ENCODE measurements at places on chromosomes 5 and 9. TPM values are rescaled to one million over a fixed set of nuclear protein-coding genes. Genes with fewer than 3 reads are reported as not detected.

DNA sequence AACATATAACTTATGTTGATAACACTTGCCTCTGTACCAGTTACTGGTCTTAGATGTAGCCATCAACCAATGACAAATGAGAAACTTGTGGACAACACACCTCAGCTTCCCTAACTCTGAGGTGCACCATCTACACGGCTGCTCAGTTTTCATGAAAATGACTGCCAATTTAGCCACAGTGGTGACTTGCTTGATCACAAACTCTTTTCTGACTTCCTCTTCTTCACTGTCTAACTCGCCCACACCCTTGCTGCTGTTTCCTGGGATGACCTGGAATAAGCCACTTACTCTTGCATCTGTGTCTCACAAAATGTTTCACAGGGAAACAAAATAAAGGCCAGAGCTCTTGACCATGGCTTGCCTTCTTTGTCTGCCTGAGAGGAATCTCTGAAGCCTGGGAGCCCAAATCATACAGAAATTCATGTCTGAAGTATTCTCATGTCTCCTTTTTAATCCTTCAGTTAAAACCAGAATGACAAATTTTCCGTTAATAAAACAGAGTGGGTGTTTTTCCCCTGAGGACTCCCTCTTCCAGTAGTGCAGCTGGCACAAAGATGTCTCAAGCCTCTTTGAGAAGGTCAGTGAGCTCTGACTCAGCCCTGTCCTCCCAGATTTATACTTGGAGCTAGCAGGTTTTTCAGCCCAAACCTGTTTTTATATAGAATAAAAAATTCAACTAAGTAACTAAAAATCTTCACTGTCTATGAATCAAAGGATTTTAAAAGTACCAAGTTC is 126.5 kb upstream of the PAM start:
- peak; percentile 65 for DNase-seq

- no peak for DNase-seq
Observed at GRCh38 chr5:107770051-107770450, 99.3 kb upstream of the EFNA5 start.

- DNase-seq, result no peak
Observed at GRCh38 chr9:13941714-13942113, 372.2 kb downstream of the NFIB start.

DNA sequence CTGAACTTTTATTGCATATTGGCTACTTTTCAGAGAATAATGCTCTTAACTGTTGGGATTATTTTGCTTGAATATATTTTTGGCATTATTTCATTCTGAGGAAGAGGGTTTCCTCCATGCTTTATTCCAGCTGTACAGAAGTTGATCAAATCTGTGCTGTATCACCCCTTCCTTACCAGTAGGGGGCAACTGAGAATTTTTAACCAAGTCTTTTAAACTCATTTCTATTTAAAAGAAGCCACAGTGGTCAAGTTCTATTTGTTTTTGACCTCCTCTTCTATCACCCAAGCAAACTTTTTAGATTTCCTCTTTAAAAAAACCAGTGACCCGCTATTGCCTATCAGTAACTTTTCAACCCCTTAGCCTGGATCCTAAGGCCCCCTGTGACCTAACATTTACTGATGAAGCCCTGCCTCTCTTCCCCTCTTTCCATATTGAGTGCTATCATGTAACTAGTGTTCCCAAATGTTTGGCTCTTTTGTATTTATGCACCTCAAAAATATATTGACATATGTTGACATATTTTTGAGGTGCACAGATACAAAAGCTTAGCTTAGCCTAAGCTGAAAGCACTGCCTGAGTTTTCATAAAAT is 80.6 kb downstream of the FBXO4 start:
- DNase-seq, result no peak

DNA sequence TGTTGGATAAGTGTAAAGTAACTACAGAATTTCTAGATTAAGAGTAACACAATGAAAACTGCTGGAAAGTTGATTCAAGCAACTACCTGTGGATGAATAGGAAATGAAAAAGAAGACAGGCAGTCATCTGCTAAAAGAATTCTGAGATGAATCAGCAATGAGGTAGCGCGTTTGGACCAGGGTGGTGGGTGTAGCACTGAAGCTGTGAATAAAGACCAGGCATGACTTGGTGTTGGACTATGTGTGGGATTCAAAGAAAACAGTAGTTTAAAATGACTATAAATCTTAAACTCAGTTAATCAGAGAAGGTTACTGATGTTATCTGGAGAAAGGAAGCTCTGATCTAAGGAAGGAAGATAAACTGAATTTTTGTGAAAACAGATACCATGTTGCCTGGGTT is 159.8 kb downstream of the FBN2 start:
- DNase-seq, result no peak

DNA sequence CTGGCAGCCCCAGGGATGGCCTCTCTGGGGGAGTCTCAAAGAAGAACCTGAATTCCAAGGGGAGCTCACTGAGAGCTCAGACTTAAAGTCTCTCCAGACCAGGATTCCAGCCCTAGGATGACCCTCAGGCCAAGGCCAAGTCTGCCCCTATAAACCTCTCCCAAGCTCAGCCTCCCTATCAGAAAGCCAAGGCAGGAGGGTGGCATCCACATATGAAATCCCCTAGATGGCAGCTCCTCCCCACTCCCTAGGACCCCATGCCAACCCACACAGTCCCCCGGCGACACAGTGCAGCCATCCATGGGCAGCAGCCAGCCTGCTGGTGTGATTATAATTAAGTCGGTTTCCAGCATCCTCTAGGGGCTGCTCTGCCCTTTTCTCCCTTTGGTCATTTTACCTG is 269.9 kb downstream of the CDK5RAP2 start:
- DNase-seq, result no peak

DNA sequence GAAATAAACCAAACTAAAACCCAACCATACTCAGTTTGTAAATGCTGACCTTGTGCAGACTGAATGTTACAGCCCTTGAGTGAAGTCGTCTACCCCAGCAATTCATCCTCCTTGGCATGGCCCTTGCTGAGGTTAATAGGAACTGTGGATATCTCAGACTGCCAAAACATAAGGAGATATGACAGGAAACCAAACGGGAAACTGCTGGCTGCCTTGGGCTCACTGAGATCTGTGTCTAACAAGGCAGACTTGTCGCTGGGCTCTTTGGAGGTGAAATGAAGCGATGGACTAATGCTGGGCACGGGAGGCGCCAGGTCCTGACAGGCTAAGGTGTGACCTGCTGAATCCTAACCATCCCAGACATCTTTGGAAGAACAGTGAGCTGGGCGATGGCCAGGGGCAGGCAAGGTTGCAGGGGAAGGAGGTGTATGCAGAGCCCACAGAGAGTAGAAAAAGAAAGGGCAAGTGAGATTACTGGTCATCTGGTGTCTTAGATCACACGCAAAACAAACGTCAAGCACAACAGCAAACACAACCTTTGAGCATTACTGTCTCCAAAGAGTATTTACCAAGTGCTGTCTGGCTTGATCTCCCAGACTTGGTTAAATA is 44.6 kb upstream of the ALDH1A1 start:
- DNase-seq, result peak; percentile 7

GRCh38 chr5:154351566-154351965 is 94.2 kb upstream of the SAP30L start:
- no peak for DNase-seq

DNA sequence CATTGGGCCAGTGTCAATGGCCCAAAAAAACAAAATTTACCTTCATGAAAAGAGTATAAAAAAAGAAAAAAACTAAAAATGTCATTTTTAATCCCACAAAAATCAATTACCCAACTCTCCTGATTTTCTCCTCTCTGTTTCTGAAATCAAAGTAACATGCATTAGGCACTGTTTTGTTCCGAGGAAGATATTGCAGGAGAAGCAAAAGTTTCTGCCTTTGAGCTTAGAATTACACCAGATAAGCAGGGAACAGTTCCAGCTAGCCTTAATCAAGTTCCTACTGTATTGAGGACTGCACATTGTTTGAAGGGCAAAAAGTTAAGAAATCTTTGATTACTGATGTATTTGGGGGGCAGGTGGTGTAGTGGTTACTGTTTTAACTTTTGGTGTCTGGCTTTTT is 1.1 kb upstream of the PRKAA1 start:
- DNase-seq, result no peak

DNA sequence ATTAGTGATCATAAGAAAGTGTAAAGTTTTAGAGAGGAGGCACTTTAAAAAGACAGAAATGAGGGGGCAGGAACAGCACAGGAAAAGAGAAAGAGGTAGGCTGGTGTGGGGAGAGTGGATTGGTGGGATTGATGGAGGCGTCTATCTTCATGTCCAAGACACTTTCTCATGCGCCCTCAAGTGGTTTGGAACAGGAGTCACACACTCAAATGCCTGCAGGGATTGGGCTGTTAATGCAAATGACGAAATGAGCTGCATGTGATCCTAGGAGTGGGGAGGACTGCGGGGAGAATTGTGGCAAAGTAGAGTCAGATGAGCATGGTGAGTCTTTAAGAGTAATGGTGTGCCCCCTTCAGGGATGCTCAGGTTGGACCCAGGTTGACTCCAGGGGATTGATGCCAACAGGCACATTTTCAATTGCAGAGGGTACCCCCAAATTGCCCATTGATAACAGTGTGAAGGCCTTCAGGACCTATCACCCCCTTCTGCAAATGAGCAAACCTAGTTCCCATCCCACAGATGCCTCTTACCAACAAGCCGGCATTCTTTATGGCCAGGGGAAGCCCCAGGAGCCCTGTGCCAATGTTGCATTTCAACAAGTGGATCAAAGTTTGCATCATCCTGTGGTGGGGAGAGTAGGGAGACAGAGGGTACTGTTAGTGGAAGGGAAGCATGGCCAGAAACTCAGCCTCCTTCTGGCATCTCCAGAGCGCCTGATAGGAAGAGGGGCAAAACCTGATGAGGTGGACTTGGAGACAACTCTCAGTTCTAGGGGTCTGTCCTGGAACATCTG is 5.3 kb downstream of the SLC36A3 start:
- DNase-seq, result peak; percentile 29

GRCh38 chr5:106140101-106140500 is 1530.6 kb downstream of the EFNA5 start:
- no peak for DNase-seq

- DNase-seq, result no peak
Observed at GRCh38 chr5:112549605-112550166, 130.6 kb upstream of the EPB41L4A start.

DNA sequence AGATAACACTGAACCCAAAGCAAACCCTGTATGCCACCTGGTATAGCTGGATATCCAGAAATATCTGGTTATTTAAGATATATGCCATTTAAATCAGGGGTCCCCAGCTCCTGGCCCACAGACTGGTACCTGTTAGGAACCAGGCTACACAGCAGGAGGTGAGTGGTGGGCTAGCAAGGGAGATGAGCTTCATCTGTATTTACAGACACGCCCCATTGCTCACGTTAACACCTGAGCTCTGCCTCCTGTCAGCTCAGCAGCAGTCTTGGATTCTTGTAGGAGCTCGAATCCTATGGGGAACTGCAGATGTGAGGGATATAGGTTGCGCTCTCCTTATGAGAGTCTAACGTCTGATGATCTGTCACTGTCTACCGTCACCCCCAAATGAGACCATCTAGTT is 646.6 kb downstream of the TLE4 start:
- no peak for DNase-seq

DNA sequence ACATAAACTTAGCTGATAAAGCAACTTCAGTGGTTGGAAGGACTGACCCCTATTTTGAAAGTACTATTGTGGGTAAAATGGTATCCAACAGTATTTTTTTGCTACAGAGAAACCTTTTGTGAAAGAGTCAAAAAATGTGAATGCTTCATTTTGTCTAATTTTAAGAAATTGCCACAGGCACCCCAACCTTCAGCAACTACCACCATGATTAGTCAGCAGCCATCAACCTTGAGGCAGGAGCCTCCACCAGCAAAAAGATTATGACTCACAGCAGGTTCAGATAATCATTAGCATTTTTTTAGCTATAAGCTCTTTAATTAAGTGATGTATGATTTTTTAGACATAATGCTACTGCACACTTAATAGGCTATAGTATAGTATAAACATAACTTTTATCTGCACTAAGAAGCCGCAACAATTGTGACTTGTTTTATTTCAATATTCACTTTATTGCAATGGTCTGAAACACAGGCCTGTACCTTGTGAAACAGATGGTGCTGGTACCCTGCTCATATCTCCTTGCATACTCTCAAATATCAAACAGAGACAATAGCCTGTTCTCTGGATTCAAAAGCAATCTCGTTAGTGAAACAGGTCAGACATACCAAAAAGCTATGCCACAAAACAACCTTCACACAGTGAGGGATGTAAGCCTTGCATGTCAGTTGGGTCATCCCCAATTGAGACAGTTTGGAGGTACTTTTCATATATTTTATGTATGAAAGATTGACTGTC is 261.2 kb upstream of the FAM174A start:
- DNase-seq, result peak; percentile 39

GRCh38 chr5:8340261-8340660 is 471.3 kb downstream of the MTRR start:
- DNase-seq, result no peak

- no peak for DNase-seq
Observed at GRCh38 chr5:180628211-180628610, 21.2 kb downstream of the FLT4 start.

DNA sequence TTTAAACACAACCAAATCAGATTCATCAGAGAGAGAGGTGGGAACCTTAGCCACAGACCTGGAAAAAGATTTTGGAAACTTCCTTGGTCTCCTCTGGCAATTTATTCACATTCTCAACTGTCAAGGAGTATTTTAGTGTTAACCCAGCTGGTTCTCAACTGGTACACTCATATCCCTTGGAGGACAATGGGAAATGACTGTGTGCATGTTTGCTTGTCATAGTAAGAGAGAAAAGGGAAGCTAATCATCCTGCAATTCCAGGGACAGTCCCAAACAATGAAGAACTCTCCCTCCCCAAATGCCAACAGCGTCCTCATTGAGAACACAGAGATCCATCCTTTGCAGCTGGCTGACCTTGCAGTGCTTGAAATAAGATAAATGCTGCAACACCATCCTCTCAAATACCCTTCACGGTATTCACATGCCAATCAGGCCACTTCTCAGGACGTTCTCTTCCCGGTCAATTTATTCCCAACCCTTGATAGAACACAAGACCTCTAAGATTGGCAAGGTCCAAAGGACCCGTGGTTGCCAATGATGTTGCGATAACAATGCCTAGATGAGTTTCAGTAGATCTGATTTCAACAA is 75.5 kb downstream of the EPB41L4B start:
- DNase-seq, result peak; percentile 22

DNA sequence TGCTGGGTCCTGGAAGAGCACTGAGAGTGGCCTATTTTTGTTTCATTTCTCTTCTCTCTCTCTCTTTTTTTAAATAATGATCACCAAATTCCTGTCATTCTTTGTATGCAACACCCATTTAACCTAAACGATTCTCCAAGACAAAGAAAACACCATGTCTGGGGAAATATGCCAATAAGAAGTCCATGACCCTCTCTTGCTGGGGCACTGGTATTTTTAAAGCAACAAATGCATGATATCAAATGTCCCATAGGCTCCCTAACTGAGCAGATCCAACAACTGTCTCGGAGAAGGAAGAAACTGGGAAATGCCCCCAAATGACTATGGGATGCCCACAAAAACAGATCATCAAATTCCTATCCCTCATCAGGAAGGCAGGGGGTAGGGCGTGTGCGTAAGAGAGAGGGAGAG is 567.4 kb downstream of the CCDC171 start:
- DNase-seq, result no peak

- no peak for DNase-seq
Observed at GRCh38 chr5:163189023-163189553, 248.3 kb upstream of the CCNG1 start.

Gene GABBR2
- 6.2 TPM for total RNA-seq

Gene CD274
- total RNA-seq, result 5.8 TPM

Gene SPINK6
- total RNA-seq, result 0.33 TPM

Gene PPP3R2
- 0.06 TPM for total RNA-seq

Gene ECPAS
- total RNA-seq, result 74.0 TPM

Gene NEK6
- total RNA-seq, result 14.8 TPM

Gene AGXT2
- total RNA-seq, result not detected

Gene IL3
- not detected for total RNA-seq

Gene TNC
- 8.4 TPM for total RNA-seq

Gene GPR21
- total RNA-seq, result 0.58 TPM

Gene SH3TC2
- total RNA-seq, result 1.1 TPM

Gene RAB3C
- total RNA-seq, result 9.1 TPM

Data from adrenal gland (tissue), 19 donors.